ENCODE measurements at places on chromosomes 11 and 22.

DNA sequence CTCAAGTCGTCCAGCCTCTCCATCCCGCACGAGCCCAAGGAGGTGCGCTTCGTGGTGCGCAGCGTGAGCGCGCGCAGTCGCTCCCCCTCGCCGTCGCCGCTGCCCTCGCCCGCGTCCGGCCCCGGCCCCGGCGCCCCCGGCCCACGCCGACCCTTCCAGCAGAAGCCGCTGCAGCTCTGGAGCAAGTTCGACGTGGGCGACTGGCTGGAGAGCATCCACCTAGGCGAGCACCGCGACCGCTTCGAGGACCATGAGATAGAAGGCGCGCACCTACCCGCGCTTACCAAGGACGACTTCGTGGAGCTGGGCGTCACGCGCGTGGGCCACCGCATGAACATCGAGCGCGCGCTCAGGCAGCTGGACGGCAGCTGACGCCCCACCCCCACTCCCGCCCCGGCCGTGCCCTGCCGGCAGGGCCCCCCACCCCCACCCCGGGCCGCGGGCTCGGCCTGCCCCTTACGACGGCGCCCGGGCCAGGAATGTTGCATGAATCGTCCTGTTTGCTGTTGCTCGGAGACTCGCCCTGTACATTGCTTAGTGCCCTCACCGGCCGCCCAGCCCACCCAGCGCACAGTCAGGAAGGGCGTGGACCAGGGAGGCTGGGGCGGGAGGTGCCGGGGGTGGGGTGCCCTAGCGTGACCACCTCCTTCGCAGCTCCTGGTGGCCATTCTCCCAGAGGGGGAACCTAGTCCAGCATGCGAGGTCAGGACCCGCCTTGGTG, 6.9 kb upstream of the ACR start:
- DNase-seq = no peak

GRCh38 chr22:43464809-43465208, 53.0 kb downstream of the MPPED1 start:
- DNase-seq = no peak

GRCh38 chr11:43639920-43640319, 40.6 kb upstream of the HSD17B12 start:
- no peak for DNase-seq

DNA sequence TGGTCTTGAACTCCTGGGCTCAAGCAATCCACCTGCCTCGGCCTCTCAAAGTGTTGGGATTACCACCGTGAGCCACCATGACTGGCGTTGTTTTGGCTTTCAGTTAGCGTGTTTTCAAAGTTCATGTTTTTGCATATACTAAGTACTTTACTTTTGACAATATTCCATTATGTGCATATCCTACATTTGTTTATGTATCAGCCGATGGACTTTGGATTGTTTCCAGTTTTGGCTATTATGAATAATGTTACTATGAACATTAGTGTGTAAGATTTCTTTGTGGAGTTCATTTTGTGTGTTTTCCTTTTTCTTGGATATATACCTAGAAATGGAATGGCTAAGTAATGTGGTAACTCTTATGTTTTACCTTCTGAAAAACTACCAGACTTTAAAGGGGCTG, 9.9 kb downstream of the CSTF3 start:
- DNase-seq = no peak

- no peak for DNase-seq
Measured at GRCh38 chr22:45001653-45002052, 8.2 kb downstream of the PHF21B start.

GRCh38 chr11:33893711-33894397, 2.0 kb upstream of the LMO2 start:
- DNase-seq = peak; percentile 1

GRCh38 chr11:113998574-113998973, 23.7 kb downstream of the HTR3A start:
- no peak for DNase-seq

DNA sequence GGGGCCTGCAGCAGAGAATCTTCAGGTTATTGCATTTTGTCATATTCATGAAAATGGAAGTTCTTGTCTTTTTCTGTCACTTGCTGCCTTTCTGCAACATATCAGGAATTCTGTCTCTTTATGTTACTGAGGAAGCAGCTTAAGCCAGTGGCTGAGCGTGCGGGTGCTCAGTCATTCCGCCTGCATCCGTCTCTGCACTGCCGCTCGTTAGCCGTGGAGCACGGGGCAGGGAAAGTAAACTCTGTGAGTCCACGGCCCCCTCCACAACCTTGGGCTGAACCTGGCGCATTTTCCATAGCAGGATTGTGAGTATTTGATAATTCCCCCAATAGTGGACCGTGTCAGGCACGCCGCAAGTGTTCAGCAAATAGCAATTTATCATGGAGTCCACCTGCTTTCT, 1007.7 kb downstream of the BRD1 start:
- DNase-seq = no peak

DNA sequence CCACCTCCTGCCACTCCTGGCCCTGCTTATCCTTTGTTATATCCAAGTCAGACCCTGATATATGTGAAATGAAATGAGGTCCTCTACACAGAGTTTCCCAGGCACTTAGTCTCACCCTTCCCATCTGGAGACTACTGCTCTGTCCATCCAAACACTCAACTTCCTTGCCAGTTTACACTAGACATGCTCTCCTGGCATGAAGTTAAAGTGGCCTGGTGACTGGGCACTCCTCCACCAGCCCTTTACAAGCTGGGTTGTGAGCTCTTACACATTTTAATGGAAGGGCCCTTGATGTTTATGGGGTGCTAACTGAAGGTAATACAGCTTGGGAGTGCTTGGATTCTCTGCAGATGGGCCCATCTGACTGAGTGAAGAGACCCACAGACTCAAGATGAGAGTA, 216.1 kb upstream of the NARS2 start:
- DNase-seq = no peak

GRCh38 chr11:130071211-130071712, 1.6 kb downstream of the APLP2 start:
- no peak for DNase-seq

DNA sequence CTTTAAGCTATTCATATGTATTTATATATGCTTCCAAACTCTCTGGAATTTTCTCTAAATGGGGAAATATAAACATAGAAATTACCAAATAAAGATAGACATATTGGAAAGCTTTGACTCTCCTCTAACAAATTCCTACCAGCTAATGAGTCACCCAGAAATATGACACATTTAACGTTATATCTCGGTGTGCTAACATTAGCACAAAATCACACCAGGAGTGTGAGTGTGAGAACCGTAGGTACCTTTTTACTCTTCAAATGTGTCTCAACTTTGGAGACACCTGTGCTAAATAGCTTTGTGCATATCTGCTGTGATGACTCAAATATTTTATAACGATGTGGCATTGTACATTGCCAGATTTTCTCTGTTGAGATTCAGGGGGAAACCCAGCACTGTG, 714.4 kb downstream of the METTL15 start:
- no peak for DNase-seq

DNA sequence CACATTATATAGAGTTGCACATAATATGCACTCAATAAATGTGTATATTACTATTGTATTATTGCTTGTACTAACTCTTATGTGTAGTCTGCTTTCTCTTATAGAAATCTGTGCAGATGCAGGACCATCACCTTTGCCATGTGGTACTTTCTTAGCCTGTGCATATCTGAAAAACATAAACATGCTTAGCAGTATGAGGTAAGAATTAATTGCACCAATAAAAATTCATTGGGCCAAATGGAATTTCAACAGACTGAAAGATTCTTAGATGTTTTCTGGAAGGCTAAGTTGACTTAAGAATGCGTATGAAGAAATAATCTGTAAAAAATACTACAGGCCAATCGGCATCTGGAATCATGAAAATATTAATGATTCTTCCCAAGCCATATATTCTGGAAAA, 55.3 kb downstream of the TRPC6 start:
- DNase-seq = no peak

- DNase-seq = no peak
Measured at GRCh38 chr11:134065381-134065780, 3.5 kb upstream of the JAM3 start.

- DNase-seq = no peak
Measured at GRCh38 chr11:72127923-72128322, 7.6 kb upstream of the FOLR3 start.

DNA sequence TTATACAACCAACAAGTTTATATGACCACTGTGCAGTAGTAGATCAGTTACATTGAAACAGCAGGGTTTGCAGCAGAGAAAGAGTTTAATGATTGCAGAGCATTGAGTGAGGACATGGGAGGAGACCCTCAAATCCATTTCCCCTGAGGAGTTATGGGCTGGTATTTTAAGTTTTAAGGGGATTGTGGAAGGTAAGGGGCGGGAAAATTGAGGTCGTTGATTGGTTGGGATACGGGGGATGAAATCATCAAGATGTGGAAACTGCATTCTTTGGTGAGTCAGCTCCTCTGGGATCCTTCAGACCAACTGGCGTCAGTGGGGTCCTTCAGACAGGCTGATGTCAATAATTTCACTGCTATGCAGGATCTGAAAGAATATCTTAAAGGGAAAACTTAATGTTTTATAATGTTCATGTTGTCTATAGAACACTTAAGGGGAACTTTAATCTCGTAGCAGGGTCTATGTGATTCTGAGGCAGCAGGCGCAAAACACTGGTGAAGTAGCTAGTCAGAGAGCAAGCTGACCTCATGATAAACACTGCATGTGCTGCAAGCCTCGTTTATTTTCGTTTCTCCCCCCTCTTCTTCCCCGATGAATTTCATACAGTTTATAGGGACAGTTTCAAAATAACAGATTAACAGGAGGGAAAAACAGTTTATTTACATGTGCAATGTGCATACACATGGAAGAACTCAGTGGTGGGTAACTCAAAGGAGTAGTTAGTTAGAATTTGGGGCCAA, 17.4 kb upstream of the BACE1-AS start:
- DNase-seq = no peak

DNA sequence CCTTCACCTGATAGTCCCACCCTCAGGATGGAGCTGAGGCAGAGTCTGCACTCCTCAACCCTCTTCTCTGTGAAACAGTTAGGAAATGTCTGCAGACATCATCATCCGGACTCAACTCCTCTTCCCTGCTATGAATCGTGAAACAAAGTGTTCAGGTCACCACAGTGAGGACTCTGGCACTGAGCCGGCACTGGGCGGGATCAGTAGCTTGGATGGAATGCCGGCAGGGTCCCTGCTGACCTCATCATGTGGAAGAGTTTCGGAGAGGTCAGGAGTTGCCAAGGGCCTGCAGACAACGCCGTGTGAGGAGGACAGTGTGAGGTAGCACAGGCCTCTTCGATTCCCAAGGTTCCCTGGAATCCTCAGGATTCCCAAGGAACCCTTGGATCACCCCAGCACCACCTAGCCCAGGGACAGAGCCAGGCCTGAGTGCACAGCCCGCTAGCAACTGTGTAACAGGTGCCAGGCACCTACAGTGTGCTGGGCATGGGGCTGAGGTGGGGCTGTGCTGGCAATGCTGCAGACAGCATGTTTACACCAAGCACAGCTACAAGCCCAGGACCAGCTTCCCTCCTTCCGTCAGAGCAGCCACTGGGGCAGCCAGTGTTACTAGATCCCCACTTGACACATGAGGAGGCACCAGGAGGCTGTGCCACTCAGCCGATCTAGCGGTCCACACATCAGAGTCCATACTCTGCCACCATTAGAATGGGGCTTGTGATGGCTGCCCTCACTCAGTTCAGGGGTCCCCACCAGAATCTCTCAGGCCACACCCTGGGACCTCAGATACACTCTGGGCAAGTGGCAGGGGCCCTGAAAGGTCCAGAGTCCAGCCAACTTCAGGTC, 693 bp upstream of the LINC01488 start:
- no peak for DNase-seq

DNA sequence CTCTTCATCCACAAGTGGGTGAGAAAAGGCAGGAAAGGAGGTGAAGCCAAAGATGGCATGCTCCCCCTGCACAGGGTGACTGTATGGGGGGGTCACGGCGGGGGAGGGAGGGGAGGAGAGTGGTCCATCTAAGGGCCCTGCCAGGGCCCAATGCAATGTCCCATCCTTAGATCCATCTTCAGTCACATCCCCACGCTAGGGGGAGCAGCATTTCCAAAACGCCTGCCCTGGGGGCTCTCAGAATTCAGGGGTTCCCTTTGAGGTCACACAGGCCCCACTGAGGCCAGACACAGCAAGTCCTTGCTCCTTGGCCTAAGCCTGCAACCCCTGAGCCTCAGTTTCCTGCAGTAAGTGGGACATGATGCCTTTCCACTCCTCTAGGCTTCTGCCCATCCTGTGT, 52.4 kb downstream of the RTN4R start:
- DNase-seq = no peak

DNA sequence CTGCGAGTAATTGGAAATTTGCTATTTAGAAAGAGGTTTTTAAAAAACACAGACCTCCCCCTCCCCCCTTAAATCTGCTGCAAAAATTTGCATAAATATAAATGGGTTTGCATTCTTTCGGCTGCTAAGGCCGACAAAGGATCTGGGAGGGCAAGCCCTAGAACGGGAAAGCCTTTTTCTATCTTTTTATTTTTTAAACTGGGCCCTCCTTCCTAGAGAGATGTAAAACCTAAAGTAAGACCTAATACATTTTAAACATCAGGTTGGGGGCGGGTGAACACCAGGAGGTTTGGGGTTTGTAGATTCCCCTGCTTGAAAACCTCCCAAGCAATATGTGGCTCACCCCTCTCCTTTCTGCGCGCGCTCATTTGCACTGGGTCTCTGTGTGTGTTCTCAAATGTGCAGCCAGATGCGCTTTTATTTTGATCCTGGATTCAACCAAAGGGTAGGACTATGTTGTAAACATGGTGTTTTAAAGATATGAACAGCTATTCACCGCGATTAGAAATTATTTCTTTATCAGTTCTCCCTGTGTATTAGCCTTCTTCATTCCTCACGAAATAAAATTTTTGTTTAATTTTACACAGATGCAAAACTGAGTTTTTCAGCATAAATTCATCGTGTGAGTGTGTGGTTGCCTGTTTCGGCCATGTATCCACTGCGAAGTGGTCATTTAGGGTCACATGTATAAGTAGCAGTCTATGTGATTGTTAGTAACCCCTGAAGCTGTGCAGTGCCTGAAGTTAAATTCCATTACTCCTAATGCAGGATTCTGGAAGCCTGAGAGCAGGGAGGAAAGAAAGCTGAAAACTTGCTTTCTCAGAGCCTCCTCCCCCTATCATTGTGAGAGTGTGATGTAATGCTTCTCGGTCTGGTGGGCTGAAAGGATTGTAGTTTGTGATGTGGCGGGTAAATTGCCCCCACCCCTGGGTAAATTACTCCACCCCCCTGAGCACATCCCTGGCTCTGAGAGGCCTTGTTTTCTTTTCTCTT, 988 bp downstream of the TNRC6B start:
- DNase-seq = no peak

- no peak for DNase-seq
Measured at GRCh38 chr22:39408173-39408572, 8.6 kb downstream of the TAB1 start.

DNA sequence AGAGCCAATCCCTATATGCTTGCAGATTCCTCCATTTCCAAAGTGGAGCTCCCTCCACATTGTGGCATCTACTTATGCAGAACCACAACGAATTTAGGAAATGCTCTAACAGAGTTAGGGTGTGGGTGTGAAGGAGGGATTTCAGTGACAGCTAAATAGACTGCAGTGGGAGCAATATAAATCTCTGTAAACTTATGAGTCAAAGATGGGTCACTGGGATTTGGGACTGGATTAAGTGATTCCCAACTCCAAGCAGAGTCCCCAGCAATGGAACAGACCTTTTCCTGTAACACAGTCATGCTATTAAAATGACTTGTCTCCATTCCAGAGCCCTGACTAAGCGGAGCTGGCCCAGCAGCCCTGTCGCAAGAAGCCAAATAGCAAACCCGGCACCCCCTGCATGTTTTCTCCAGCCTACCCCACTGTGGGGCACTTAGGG, 36.6 kb downstream of the RPL27A start:
- no peak for DNase-seq

GRCh38 chr11:58024601-58025091, 965 bp downstream of the OR9Q1 start:
- no peak for DNase-seq

- DNase-seq = no peak
Measured at GRCh38 chr11:11884774-11885481, 43.2 kb downstream of the USP47 start.
